Stimulated activated CD4-positive, alpha-beta T cell treated with anti-CD3 and anti-CD28 coated beads, Interleukin-1b, Interleukin-23, amount 100 ng/mL, for 1 hour (primary cell): ENCODE measurements at places on chromosomes 13 and 19.

GRCh38 chr13:32246468-32246867, 68.7 kb downstream of the ZAR1L start:
- DNase-seq: no peak

- no peak for DNase-seq
These were observed 64.3 kb downstream of the OLFM4 start for GRCh38 chr13:53092931-53093330.

- DNase-seq: no peak
These were observed 7.3 kb downstream of the METTL21C start for GRCh38 chr13:102687520-102687919.

DNA sequence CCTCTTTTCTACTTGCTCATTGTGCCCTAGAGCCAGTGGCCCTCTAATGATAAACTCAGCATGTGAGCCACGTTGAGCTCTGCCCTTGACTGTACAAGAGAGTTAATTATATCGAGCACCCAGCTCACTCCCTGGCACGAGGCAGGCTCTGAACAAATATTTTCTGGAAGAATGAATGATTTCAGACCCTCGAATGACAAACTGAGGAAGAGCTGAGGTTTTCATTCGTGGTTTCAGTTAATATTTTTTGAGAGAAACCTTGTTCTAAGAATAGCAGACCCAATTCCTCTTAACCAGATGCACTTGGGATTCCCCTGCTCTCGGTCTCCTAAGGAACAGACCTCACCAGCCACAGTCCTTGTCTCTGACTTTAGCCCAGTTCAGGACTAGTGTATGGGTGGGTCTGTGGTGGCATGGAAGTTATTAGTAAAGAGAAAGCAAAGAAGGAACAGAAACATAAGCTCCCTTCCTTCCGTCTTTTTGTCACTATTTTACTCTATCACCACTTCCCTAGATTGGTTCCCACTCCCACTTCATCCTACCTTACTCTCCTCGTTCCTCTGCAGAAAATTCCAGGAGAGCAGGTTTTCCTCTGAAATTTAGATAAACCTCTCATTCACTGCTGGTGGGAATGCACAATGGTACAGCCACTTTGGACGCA, 22.1 kb upstream of the WDFY2 start:
- DNase-seq: no peak

- DNase-seq: no peak
These were observed 52.3 kb downstream of the PTPRS start for GRCh38 chr19:5288347-5288739.

DNA sequence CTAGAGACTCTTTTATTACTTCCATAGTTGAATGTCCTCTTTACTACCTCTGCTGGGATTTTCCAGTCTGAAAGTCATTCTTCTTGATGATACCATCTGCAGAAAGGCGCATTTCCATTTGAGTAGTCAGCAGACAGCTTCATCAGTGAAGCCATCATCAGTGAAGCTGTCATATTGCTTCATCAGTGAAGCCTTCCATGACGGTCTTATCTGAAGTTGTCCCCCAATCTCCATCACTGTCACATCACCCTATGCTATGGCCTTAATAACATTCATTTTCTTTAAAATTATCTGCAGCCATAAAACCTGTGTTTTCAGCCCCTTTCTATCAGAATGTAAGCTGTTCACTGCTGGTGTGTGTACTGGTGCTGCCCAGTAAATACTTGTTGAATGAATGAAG, 151.6 kb downstream of the B3GLCT start:
- DNase-seq: no peak

GRCh38 chr13:108322206-108322824, 52.8 kb downstream of the TNFSF13B start:
- DNase-seq: no peak

DNA sequence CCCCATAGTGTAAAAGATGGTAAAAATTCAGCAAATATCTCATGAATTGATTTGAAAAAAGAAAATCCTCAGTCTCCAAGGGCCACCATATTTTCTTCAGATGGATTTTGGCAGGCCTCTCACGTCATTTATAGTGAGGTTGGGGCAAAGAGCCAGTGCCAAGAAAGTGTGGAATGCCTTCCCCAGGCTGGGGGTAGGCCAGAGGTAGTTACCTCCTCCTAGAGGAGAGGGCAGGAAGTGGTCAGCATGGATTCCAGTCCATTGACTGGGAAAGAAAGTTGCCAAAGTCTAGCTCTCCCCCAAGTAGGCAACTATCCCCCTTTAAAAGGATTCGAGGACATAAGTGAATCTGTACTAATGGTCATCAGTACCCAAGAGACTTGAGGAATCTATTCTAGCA, 68.4 kb upstream of the KCTD4 start:
- DNase-seq: no peak

- DNase-seq: no peak
These were observed 850 bp downstream of the MTMR6 start for GRCh38 chr13:25286308-25286968.

GRCh38 chr13:51107996-51108395, 3.1 kb downstream of the C13orf42 start:
- DNase-seq: no peak

DNA sequence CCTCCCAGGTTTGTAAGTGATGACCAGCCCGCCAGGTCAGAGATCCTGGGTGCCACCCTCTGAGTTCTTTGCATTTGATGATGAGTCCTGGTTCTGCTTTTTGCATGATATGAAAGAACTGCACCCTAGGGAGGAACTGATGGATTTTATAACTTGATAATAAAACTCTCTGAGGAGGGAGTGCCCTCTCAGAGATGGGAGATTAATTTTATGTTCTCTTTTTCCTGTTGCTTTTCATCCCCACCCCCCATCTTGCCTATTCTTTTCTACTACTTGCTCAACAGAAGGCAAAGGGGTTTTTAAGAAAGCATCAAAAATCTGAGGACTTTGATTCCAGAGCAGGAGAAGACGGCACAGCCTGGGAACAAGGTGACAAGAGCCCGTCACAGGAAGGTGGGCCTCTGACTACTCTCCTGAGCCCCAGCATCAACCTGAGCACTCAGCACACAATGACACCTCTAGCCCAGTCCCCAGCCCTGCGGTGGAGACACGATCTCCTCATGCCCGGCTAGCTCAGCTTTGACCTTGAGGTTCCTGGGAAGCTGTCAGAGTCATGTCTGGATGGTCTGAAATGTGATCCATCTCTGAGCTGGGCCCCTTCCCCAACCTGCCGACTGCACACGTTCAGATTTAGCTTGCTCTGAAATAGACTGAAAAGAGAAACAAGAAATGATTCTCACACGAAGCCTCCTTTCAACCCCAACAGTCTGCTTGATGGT, 69.1 kb downstream of the SIAH3 start:
- DNase-seq: no peak

DNA sequence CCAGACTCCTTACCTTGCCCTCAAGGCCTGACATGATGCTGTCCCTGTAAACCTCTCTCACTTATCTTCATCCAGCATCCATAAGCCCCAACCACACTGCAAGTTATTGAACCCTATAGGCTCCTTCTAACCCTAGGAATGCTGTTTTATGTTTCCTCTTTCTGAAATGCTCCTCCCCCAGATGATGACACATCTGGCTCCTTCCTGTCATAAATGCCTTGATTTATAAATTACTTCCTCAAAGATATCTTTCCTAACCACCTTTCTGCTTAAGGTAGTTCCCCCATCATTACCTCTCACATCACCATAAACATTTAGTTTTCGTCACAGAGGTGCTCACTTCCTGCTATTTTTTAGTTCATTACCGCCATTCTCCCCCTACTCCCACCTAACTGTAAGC, 12.3 kb downstream of the RUBCNL start:
- DNase-seq: no peak

GRCh38 chr19:38266981-38267597, 2.7 kb downstream of the SPINT2 start:
- DNase-seq: no peak

DNA sequence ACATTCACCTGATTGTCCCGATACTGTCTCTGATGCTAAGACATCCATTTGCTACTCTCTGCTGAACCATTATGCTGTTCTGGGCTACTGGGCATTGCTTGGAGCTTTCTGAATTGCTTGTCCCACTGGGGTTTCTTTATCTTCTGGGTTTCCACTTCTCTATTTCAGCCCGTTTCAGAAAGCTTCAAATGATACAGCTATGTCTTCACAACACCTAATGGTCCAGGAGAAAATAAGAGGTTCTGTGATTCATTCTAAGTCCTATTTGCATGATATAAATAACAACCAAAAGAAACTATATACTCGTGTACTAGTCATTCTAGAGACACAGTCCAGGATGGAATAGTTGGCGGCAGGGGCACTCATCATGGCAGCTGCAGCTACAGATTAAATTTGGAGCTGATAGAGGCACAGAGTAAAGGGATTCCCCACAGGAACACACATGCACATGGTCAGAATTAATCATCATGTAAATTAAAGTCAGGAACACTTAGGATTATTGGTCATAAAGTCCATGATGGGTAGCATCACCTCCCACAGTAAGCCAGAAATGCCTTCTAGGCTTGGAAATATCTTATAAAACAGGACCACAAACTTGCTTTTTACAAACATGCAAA, 33.3 kb upstream of the SCEL start:
- DNase-seq: no peak

- no peak for DNase-seq
These were observed 35.6 kb downstream of the EFNB2 start for GRCh38 chr13:106499896-106500295.

DNA sequence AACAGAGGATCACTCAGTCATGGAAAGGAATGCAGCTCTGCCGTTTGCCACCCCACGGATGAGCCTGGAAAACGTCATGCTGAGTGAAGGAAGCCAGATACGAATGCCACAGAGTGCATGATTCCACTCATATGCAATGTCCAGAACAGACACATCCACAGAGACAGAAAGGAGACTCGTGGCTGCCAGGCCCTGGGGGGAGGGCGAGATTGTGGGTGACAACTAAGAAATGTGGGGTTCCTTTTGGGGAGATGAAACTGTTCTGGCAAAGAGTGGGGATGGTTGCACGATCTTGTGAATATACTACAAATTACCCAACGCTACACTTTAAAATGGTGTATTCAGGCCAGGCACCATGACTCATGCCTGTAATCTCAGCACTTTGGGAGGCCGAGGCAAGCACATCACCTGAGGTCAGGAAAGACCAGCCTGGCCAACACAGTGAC, 27.2 kb upstream of the NAPA start:
- no peak for DNase-seq

GRCh38 chr13:59846845-59847620, 316.7 kb downstream of the DIAPH3 start:
- no peak for DNase-seq

DNA sequence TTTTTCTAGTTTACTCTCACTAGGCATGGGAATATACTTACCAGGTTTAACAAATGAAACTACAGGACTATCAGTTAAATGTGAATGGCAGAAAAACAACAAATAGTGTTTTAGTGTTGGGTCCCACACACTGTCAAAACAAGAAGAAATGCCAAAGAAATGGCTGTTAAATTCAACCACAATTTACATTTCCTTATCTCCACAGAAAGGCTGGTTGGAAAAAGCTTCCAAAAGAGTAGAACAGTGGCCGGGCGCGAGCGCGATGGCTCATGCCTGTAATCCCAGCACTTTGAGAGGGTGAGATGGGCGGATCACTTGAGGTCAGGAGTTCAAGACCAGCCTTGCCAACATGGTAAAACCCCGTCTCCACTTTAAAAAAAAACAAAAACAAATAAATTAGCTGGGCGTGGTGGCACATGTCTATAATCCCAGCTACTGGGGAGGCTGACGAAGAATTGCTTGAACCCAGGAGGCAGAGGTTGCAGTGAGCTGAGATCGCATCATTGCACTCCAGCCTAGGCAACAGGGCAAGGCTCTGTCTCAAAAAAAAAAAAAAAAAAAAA, 66.5 kb downstream of the SERP2 start:
- no peak for DNase-seq

DNA sequence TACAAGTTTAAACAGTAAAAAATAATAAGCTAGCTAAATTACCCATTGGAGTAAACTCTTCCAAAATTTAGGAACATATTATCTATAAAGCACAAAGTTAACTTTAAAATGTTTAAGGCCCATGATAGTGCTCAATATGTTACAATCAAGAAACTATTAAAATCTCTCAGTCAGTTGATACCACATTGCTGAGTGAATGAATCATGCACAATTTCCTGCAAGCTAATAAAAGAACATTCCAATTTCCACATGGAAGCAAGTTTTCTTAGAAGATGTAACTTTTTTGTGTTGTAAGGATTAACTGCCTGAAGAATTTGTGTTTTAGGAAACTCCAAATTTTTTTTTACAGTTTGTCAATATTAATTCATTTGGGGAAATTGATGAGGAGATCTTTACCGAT, 666.6 kb downstream of the SLITRK1 start:
- DNase-seq: no peak

GRCh38 chr13:68597641-68598040, 1367.5 kb upstream of the PCDH9 start:
- DNase-seq: no peak

- DNase-seq: no peak
These were observed 26.4 kb downstream of the PTPRS start for GRCh38 chr19:5314012-5314906.

- no peak for DNase-seq
These were observed 5.9 kb downstream of the SLITRK5 start for GRCh38 chr13:87677043-87677495.

DNA sequence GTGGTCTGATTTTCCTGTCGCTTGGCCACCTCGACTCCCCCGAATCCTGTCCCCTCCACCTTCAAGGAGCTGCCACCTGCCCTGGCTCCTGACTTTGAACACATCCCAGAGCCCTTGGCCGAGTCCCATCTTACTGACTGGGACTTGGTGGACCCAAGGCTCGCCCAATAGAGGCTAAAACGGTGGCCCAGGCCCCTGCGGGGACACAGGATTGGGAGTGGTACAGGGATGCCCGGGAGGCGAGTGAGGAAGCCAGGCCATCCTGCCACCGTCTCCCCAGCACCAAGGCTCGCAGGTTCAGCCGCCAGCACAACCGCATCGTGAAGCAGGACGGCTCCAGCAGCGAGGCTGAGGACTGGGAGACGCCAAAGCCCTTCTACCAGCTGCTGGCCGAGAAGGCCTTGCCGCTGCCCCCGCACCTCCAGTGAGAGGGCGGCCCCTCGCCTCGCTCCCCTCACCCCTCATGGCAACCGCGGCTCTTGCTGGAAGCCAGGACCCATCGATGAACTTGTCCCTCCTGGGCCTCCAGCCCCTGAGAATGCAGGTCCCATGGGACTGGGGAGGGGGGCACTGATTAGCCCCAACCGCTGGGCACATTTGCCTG, 5.3 kb downstream of the SIX5 start:
- DNase-seq: no peak

GRCh38 chr19:55526216-55527196, 10.4 kb downstream of the SBK2 start:
- no peak for DNase-seq
